ENCODE measurements at places on chromosomes 7 and 10. TPM values are rescaled to one million over a fixed set of nuclear protein-coding genes. Genes with fewer than 3 reads are reported as not detected.

The EXOC4 gene
- polyA plus RNA-seq: 12.5 TPM

The LBX1 gene
- not detected for polyA plus RNA-seq

The ANXA8 gene
- 0.81 TPM for polyA plus RNA-seq

The AKR1C4 gene
- polyA plus RNA-seq: not detected

The EPHB6 gene
- polyA plus RNA-seq: 17.2 TPM

The HHEX gene
- 14.4 TPM for polyA plus RNA-seq

Data from adrenal gland (tissue), 19 donors.